ENCODE measurements at places on chromosomes 1 and 21.

DNA sequence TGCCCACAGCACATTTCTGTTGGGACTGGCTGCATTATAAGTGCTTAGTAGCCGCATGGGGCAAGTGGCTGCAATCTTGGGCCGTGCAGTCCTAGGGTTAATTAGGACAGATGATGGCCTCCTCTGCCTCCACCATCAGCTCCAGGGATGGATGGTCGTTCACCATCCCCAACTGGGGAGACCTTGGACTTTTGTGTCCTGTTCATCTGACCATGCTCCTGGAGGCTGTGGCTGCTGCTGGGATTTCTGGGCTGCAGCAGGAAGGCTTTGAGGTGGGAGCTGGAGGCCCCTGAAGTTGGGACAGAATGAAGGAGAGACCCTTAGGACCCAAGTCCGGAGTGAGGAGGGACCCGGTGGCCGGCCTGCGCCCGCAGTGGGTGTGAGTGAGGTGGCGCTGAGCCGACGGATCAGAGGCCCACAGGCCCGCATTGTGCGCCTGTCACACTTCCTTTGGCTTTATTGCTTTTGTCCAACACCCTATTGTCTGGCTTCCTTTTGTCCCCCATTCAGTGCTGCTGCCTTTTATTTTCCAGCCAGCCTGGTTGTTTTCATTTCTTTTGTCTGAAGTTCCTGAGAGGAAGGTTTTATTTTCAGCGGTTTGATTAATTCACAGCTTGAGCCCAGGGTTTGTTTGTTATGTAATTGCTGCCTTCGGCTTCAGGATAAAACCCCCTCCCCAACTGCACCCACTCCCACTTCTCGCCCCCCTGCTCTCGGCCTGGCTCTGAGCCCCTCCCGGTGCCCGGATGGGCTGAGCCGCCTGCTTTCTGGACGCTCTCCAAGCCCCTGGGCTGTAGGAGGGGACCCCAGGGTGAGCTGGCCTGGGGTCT is 35.6 kb downstream of the SOX13 start:
- DNase-seq = no peak

DNA sequence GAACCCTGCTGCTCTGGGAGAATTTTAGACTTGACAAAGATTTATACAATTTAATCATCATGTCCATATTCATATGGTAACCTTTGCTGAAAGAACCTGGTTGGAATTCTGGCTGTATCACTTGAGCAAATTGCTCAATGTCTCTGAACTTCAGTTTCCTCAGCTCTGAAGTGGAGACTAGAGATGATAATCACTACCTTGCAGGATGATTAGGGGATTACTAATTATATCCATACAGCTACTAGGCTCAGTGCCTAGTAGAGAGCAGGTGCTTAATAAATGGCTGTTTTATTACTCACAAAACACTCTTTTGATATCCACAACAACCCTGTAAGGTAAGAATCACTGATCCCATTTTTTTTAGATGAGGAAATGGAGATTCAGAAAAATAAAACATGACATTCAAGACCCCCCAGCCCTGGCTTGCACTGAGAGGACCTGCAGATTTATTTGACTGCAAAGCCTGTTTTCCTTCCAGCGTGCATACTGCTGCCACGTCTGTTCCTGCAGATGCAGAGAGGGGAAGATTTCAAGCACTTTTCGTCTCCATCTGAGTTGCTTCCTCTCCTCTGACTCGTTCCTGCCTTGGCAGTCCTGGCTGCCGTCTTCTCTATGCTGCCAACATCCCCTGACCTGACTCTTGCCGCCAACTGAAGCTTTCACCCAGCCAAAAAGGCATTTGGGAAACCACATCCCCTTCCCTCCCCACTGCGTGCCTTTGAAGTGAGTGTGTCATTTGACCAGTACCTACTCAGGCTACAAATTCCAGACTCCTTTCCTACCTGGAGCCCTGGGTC is 203.0 kb downstream of the PLPP3 start:
- no peak for DNase-seq

DNA sequence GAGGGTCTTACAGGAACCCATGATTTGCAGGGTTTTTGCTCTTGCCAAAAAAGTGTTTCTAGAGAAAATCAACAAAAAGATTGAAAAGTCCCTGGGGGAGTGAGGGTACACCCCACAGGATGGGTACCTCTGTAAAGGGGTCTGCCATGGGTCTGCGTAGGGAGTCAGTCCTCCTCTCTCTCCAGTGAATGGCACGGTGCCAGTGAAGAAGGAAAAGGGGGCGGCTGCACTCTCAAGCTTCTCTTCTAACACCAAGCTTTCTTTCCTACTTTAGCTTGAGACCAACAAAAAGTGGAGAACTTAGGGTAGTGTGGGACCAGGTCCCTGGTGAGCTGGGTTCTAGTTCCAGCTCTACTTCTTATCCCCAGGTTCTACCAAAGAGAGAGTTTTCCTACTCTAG is 87.4 kb downstream of the GLUL start:
- DNase-seq = no peak

GRCh38 chr1:85596947-85597346 is 16.4 kb downstream of the CCN1 start:
- no peak for DNase-seq

DNA sequence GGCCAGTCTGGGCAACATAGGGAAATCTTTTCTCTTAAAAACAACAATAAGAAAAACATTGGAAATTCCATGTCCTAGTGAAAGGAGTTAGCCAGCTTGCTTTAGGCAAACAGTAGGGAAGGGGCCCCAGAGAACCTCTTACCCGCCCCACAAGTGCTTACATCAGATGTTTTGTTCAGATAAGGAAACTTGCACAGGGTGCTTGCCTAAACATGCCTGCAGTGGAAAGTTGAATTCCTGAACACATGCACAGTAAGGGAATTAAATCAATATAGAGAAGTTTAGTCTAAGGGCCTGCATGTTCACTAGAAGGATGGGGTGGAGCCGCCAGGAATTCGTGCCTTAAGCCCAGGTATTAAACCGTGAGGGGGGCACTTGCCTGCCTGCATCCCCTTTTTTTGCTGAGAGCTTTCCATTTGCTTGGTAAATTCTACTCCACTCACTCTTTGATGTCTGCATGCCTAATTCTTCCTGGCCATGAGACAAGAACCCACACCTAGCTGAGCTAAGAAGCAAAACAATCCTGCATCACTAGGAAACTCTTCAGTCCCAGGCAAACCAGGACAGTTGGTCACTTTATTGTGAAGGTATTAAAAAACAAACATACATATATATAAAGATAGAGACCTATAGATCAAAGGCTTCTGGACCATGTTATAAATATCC is 499.0 kb downstream of the SIPA1L2 start:
- DNase-seq = no peak

DNA sequence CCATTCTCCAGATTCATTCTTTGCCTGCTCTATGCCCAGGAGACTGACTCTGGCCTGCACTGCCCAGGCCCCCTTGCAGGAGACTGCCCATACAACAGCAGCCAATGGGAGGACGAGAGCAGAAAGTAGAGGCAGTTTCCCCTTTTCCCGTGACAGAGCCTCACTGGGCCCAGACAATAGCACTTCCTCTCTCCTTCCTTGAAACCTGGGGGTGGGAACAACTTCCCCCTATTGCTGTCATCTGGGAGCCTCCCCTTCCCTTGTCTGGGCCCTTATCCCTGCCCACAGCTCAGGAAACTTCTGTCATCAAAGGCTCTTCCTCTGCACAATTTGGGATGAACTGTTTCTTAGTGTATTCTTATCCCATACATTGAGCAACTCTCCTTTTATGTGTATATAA is 60.8 kb upstream of the KCNJ15 start:
- DNase-seq = no peak

GRCh38 chr1:160376525-160377131 is 9.8 kb downstream of the NHLH1 start:
- peak; percentile 62 for DNase-seq

GRCh38 chr1:114671011-114671938 is 1.4 kb upstream of the DENND2C start:
- DNase-seq = peak; percentile 10

GRCh38 chr1:178232949-178233348 is 139.0 kb downstream of the RASAL2 start:
- no peak for DNase-seq

- no peak for DNase-seq
These were observed 45.9 kb downstream of the FAAP20 start for GRCh38 chr1:2148691-2149090.

DNA sequence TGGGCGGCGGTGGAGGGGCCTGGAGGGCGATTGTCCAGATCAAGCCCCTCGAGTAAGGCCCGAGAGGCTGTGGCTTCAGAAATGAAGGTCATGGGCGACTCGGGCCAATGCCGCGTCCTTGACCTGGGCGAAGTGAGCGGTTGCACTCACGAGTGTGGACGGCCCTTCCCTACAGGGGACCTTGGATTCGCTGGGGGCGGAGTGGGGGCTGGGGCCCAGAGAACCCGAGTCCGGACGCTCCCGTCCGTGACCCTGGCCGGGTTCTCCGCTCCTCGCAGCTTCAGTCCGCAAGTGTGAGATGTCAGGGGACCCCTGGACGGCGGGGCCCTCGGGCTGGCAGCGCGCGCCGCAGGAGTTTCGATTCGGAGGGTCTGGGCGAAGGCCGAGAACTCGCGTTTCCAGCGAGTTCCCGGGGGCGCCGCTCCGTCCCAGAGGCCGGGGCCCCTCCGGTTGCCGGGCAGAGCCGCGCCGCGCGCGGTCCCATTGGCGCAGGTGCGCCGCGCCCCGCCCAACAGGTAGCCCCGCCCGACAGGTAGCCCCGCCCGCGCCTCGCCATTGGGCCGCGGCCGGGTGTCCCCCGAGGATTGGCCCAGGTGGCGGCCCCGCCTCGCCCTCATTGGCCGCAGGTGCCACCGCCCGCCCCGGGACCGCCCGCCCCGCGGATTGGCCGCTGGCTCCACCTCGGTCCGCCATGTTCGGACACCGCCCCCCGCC is at the start of gene PRKCZ:
TSS of gene PRKCZ (plus strand) at position 694 of the 714 bp plus-strand sequence. CDS start 220 bp downstream, outside the sequence.
- DNase-seq = no peak

DNA sequence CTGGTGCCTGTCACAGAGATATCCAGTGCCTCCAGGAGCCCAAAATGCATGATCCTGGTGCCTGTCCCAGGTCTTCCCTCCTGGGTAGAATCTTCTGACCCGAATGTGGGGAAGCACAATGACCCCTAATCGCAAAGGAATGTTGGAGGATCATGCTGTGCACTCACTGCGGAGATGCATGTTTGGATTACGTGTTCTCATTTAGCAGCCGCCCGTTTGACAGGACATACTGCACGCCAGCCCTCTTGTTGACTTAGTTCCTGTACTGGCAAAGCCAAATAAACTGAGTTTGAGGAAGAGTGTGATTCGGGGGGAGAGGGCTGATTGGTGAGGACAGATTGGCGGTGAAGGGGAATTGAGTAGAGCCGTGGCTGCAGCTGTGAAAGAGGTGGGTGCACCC is 85.9 kb upstream of the SIM2 start:
- DNase-seq = no peak

DNA sequence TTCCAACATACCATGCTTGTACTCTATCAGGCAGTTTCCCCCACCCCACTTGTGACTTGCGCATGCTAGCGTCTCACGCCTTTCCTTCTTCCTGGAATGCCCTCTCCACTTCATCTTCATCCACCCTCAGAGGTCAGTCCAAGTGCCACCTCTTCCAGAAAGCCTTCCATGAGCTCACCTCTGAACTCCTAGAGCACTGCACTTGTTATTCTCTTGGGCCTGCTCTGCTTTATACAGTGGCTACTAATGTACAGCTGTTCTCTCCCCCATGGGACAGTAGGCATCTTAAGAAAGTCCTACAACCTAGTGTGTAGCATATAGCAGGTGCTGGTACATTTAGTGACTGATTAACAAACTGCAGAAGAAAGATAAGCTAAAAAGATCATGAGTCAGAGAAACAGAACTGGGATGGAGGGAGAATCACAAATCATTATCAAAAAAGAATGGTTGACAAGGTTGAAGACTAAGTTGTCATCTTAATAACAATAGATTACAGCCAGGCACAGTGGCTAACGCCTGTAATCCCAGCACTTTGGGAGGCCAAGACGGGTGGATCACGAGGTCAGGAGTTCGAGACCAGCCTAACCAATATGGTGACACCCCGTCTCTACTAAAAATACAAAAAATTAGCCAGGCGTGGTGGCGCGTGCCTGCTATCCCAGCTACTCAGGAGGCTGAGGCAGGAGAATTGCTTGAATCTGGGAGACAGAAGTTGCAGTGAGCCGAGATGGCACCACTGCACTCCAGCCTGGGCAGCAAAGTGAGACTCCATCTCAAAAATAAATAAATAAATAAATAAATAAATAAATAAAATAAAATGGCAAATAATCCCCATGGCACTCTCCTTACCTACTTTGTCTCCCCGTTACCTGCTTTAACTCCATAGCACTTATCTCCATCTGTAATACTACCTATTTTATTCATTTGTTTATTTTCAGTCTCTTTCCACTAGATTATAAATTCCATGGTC is 16.3 kb upstream of the TSPAN1 start:
- peak; percentile 27 for DNase-seq

DNA sequence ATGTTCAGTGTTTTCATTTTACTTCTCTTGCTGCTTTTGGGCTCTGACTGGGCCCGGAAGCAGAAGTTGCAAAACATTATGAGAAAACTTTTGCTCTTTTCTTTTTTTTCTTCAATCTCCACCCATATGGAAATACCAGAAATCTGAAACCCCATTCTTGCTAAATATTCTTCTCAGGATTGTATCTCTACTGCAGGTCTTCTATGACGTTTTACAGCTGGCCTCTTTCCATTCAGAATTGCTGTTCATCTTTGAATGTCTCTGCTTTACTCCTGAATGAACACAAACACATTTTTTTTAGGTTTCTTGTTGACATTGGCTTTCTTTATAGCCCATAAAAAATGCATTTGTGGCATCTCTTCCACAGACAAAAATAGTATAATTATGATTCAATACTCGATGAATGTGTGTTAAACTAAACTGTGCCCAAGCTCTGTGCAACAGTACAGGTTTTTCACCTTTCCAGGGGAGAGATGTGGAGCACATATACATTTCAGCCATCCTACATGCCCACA is 18.8 kb downstream of the PTPRC start:
- no peak for DNase-seq

DNA sequence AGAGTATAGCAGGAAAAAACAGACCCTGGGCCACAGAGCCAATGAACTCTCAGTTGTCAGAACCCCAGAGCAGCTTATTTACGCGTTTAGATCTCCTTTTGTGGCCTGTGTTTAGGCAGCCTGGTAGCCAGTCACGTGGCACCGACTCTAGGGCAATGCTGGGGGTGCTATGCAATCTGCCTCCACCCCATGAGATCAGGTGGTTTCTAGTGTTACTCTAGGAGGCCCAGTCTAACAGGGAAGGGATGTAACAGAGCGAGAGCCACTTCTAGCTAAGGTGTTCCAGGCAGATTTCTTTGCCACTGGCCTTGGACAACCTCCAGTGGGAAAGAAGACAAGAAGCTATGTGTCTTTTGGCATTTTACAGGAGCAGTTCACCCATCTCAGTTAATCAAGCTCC is 12.0 kb upstream of the A3GALT2 start:
- no peak for DNase-seq

DNA sequence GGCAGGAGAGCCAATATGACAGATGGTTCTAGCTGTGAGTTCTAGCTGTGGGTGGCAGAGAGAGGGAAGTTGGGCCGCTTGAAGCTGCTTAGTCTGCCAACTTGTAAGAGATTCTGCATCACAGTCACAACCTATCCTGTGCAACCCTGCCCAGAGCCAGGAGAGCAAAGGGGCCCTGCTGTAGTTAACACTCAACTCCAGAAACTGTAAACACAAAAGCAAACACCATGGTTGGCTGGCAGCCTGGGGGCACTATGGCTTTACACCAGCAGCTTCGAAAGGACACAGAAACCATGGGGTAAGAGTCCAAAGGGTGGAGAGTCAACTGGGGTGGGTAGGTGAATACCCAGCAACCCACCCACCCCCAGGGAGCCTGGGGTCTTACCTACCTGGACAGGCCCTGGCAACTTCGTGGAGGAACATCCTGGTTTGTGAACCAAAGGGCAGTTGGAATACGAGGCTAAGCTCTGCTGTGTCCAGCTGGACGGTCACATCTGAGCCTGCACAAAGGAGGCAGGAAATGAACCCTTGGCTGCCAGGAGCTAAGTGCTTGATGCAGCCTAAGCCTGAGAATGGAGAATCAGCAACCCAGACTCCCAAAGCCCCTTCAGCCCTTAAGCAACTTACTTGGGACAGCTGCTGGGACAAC is 6.4 kb downstream of the INPP5B start:
- no peak for DNase-seq

Measured in hematopoietic multipotent progenitor cell treated with erythropoietin and hydrocortisone succinate and interleukin-3 and kit ligand, for 15 days (in vitro differentiated cells).